ENCODE measurements at places on chromosomes 7 and 10.

DNA sequence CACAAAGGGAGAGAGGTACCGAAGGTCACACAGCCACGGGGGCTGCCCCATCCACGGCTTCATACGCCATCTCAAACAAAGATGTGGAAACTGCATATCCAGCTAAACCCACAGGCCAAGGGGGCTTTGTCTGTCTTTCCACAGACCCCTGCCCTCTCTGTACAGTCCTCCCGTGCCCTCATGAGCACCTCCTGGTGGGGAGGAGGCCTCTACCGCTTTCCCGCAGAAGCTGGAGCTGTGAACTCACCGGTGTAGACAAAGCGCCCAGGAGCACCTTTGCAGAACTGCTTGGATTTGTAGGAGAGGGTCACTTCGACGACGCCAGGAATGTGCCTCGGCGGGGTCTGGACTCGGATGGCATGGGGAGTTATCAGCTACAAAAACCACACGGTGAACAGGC is 97.2 kb downstream of the EBF3 start:
- DNase-seq, result no peak

- no peak for DNase-seq
These were observed 63.5 kb downstream of the FAM204A start for GRCh38 chr10:118278649-118279048.

DNA sequence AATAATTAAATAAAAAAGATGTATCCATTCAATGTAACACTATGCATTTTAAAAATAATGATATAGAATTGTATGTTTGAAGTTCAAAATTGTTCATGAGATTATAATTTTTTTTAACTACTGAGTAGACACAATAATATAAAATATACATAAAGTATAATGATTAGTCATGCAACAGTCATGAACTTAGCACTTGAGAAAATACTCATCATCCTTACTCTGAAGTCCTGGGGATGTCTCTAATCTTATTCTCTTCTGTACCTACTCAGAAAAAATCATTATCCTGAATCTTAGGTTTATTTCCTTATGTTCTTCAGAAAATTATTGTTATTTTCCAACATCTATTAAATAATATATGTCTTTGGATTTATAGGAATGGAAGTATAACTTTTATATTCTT is 26.4 kb upstream of the IKZF1 start:
- no peak for DNase-seq

GRCh38 chr7:155878674-155879073 is 66.4 kb upstream of the SHH start:
- no peak for DNase-seq

Data from HEK293T (cell line).